ENCODE measurements at places on chromosomes 1 and 21. TPM values are rescaled to one million over a fixed set of nuclear protein-coding genes. Genes with fewer than 3 reads are reported as not detected.

Gene TMPRSS2
- total RNA-seq, result not detected

Gene LCE3E
- total RNA-seq, result not detected

Gene ATP1A4
- total RNA-seq, result not detected

Gene GPR37L1
- not detected for total RNA-seq

Gene GATAD2B
- 97.0 TPM for total RNA-seq

Gene LRRN2
- total RNA-seq, result not detected

Gene FMO3
- total RNA-seq, result not detected

Gene SLC26A9
- not detected for total RNA-seq

Gene FCGR3B
- total RNA-seq, result not detected

Gene COL9A2
- 2.8 TPM for total RNA-seq

Gene IL12RB2
- 5.3 TPM for total RNA-seq

Gene APP
- 57.9 TPM for total RNA-seq

GRCh38 chr1:14815175-14815877, 216.8 kb downstream of the KAZN start:
- DNase-seq, result no peak

GRCh38 chr1:202011994-202012393, 1.6 kb downstream of the ELF3 start:
- DNase-seq, result no peak

GRCh38 chr1:39332291-39332690, 127.8 kb downstream of the MACF1 start:
- no peak for DNase-seq

GRCh38 chr21:31667639-31668038, 8.1 kb downstream of the SOD1 start:
- no peak for DNase-seq

DNA sequence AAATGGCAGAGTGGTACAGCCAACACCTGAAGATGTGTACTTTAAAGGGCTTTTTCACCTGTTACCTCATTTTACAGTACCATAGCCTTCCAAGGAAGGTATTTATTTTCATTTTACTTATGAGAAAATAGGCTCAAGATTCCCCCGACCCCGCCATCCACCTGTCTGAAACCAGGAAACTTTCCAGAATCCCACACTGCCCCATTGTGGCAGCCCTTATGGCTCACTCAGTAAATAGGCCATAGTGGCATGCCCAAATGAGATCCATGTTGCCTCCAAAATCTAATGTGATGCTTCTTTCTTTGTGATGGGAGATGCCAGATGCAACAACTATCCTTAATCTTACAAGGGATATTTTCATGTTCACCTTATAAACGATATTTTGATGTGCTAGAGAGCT, 97.8 kb downstream of the EBNA1BP2 start:
- no peak for DNase-seq

DNA sequence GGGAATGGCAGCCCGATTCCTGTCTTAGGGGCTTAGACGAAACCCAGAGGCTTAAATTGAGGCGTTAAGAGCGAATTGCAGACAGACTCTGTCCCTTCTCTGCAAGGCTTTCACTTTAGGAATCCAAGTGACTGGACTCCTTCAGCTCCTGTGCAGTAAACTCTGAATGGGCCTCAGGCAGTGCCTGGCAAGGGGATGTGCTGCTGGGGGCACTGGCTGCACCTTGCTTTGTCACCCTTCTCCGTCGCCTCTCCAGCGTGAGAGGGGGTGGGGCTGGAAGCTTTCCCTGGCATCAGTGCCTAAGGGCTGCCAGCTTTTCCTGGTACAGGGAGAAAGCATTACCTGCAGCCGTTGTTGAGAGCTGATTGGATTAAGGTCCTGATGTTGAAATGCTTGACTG, 39.9 kb upstream of the NFASC start:
- no peak for DNase-seq

- no peak for DNase-seq
These were observed 6.6 kb downstream of the ZMYND12 start for GRCh38 chr1:42449256-42449655.

DNA sequence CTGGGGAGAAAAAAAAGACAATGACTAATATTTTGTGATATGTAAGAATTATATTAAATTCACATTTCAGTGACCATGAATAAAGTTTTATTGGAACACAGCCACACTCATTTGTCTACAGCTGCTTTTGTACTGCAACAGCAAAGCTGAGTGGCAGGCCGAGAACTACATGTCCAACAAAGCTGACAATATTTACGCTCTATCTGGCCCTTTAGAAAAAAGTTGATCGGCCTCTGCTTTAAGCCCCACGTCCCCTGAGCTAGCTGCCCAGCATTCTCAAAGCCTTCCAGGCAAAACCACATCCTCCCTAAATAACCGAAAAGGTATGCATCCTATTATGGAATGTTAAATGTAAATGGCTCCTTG, 8.6 kb downstream of the SLC2A1 start:
- DNase-seq, result no peak

DNA sequence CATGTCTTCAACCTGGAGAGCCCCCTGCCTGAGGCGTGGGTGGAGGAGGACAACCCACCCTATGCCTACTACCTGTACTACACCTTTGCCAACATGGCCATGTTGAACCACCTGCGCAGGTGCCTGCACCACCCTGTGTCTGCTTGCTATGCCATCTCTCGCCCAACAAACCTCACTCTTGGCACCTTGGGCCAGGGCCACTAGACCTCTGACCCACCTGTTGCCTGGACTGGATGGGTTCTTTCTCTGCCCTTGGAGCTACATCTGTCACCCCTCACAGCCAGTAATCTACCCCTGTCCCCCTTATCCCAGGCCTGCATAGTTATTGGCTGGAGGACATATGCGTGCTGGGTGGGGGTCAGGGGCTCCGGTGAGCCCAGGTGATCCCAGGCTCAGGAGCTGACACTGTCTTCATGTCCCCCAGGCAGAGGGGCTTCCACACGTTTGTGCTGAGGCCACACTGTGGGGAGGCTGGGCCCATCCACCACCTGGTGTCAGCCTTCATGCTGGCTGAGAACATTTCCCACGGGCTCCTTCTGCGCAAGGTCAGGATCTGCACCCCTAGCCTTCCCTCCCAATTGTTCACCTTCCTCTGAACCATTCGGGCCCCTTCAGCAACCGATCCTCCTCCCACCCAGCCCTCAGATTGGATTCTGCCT, 9.9 kb downstream of the AMPD2 start:
- DNase-seq, result no peak

DNA sequence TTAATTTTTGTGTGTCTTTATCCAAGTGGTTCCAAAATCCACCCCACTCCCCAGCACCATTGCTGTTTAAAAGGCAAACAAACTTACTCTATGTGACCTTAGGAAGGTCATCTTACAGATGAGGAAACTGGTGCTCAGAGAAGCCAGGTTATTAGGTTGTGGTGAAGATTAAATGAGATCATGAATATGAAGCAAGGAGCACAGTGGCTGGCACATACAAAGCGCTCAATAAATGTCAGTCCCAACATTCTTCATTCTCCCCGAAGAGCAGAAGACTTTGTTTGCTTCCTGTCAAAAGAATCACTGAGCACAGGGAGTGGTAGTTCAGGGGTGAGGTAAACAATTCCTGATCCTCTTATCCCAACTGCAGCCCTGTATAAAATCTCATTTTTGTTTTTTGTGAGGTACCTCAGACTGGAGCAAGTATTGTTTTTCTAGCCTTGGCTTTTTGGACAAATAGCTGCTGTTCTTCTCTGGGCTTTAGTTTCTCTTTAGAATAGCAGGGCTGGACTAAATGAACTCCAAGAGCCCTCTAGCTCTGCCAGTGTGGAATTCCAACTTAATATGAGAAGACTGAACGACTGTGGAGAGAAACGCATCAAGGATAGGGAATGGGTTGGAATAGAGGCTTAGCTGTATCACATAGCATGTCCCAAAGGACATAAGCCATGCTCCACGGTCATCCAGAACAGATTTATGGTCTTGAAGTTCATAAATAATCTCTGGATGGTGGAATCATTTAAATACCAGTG, 455.3 kb upstream of the USP24 start:
- no peak for DNase-seq

- no peak for DNase-seq
These were observed 2.0 kb upstream of the TAGLN2 start for GRCh38 chr1:159927211-159927848.

- DNase-seq, result no peak
These were observed 4.3 kb downstream of the PAQR7 start for GRCh38 chr1:25871086-25871703.

DNA sequence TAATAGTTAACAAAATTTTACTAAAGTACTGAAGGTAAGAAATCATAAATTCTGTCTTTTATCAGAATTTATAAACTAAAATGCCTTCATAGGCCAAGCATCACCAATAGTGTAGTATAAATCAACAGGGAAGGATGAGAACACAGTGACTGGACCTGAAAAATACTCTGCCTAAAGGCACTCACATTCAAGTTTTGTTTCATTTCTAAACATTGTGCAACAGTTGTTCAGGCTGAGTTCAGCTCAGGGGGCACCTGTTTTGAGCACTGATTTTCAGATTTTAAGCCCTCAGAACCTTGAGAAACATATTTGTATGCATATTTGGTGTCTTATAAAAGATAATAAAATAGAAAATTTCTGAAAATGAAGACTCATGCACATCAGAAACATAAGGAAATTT, 12.4 kb downstream of the ACBD6 start:
- DNase-seq, result no peak

- DNase-seq, result no peak
These were observed 91.7 kb downstream of the LIPI start for GRCh38 chr21:14119038-14119437.

All from CD4-positive, alpha-beta memory T cell (primary cell).